ENCODE measurements at places on chromosomes 1 and 21.

DNA sequence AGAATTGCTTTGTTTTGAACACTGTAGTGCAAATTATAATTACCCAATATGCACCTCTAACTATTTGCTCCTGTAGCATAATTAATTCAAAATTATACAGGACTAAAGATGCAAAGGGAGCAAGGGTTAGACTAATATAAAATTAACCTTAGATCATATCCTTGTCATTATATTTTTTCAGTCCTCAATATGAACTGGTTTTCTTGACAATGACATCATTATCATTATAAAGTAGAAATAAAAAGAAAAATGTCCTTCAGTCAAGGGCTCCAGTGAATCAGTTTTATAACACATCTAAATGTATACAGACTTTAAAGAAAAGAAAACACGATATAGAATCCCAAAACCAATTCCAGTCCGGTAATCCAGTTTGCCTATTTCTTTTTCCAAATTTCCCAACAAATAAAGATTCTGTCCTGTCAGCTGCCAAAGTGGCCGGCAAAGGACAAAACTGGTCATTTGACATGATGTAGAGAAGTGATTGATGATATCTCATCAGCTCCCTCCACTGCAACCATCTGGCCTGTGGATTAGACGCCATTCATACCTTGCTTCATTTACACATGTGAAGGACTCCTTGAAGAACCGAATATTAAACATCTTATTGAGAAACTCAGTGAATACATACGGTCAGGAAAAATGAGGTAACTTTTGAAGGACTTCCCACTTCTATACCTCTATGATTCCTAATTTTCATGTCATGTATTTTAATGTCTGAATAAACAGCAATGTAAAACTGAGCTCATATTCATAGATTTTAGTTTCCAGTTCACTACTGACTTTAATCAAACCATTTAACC lies 15.5 kb downstream of the DPYD start:
- DNase-seq, result no peak

GRCh38 chr1:216702170-216702569 lies 21.1 kb downstream of the ESRRG start:
- no peak for DNase-seq

GRCh38 chr1:87334351-87335174 lies 5.9 kb downstream of the LMO4 start:
- DNase-seq, result no peak

- peak; percentile 35 for DNase-seq
Observed at GRCh38 chr1:92961896-92962752, 862 bp upstream of the DIPK1A start.

GRCh38 chr1:186722711-186723309 lies 42.6 kb upstream of the PTGS2 start:
- DNase-seq, result no peak

GRCh38 chr1:44817771-44818495 lies 9.6 kb downstream of the BTBD19 start:
- DNase-seq, result no peak

DNA sequence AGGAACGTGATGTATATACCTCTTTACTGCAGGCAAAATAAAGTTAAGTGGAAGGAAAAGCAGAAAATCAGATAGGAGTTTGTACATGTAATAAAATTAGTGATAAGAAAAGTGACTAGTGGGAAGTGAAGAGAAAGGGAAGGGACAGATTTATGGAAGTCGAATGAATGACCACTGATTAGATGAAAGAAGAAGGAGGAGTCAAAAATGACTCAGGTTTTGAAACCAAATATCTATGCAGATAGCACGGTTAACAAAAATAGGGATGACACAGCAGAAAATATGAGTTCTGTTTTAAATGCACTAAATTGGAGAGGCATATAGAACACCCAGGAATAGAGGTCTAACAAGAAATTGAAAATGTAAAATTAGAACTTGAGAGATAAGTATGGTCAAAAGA lies 128.0 kb downstream of the HMCN1 start:
- DNase-seq, result no peak

- no peak for DNase-seq
Observed at GRCh38 chr1:93416183-93416582, 31.7 kb upstream of the FNBP1L start.

DNA sequence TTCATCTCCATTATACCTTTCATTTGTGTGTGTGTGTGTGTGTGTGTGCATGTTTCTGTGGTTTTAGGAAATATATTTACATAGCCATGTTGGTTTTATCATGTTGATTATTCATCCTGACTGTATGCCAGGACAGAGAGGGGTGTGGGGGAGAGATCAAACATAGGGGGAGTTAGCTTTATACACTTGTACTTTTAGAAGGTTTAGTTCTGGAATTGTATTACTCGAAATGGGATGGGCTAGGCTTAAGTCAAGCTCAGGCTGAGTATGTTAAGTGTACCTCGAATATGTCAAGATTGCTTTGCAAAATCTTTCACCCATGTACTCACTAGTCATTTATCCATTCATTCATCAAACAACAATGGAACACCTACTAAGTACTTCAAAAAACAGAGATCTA lies 123.3 kb downstream of the HMCN1 start:
- no peak for DNase-seq

GRCh38 chr1:197485790-197486189 lies 217.7 kb downstream of the CRB1 start:
- DNase-seq, result no peak

- DNase-seq, result no peak
Observed at GRCh38 chr21:17435565-17436543, 77.0 kb upstream of the CXADR start.

GRCh38 chr1:20008391-20008841 lies 29.0 kb upstream of the PLA2G2A start:
- DNase-seq, result peak; percentile 42

- DNase-seq, result no peak
Observed at GRCh38 chr1:9759939-9760338, 63.8 kb downstream of the CLSTN1 start.

GRCh38 chr1:65277605-65278347 lies 31.6 kb upstream of the DNAJC6 start:
- DNase-seq, result no peak

GRCh38 chr1:29986986-29987385 lies 736.4 kb downstream of the MATN1 start:
- peak; percentile 36 for DNase-seq

- no peak for DNase-seq
Observed at GRCh38 chr1:172760121-172760520, 101.2 kb downstream of the FASLG start.

GRCh38 chr1:198653808-198654413 lies 15.1 kb downstream of the PTPRC start:
- no peak for DNase-seq

DNA sequence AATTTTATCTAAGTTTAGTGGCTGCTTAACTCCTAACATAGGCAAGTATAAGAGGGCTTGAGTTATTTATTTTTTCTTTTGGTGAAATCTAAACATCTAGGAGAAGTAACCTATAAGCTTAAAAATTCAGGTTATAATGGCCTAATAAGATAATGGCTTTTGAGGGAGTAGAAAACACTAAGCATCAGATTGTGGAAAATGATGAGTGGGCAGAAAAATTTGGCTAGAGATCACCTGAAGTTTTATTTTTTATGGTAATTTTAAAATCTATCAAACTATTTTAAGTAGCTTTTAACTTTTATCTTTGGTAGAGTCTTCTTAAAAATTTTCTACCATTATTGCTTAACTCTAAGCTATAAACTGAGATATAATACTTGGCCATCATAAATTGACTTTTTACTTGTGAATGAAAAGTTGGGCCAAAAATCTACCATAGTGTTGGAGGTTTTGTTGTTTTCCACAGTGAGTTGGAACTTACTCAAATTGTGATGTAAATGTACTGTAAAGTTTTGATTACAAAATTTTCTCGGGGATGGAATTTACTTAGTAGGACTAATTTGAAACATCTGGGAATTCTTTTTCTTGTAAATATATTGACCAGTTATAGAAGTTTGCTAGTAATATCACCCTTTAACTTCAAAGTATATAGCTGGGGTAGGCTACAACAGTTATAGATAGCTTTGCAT lies 63.9 kb downstream of the USP25 start:
- DNase-seq, result no peak

DNA sequence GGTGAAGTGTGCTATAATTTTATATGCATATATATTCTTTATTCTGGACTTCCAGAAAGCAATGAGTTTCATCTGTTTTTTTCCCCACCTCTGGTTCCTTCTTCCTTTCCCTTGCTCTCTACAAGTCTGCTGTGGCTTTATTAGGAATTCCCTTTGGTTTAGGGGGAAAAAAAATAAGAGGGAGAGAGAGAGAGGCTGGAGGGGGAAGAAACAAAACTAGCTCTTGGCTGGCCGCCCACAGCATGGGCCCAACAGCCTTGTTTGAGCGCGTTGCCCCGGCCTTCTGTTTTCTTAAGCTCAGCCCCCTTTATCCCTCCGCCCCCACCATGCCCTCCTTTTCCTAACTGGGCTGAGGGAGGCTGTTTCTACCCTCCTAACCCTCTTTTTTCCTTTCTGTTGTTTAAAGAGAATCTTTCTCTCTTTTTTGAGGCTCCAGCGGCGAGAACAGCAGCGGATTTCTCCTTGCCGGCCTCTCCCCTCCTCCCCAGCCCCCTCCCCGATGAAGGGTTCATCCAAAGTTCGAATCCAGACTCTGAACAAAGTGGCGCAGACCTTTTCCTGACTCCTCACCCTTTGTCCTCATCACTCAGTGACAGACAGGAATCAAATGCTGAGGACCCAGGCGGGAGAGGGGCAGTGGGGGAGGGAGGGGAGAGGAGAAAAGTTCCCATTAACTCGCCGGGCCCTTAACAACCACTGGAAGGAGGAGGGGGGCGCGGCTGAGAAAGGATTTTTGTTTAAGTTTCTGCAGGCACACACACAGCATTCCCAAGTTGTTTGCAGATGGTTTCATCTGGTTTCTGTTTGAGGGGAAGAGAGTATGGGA lies 29.7 kb downstream of the PBX1 start:
- DNase-seq, result no peak

GRCh38 chr1:159011751-159012150 lies 2.0 kb downstream of the IFI16 start:
- no peak for DNase-seq

- DNase-seq, result no peak
Observed at GRCh38 chr1:203870245-203870644, 8.8 kb downstream of the SNRPE start.

DNA sequence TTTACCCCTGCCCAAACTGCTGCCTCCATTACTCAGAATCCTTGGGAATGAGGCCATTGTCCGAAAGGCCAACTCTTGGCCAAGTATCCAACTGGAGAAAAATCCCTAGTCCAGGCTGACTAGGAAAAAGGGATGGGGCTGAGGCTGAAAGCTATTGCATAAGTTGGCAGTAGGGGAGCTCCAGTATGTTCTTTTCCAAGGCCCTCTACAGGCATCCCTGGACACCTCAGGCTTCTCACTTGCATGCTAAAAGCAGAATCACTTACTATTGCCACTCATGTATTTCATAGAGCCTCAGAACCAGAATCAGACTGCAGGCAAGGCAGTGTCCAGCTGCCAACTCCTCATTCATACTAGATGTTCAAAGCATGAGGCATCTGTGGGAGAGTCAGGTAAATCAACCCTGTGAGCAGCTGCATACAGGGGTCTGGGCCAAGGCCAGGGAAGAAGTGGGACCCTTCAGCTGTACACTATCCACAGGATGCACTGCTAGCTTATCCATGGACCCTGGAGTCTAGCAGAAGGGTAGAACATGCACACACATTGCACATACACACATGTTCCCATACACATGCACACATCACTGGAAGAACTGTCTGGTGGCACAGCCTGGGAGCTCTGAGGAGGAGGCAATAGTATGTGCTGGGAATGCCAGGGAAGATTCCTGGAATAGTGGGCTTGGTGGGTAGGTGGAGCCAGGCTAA lies 195.3 kb downstream of the C1orf94 start:
- DNase-seq, result no peak

DNA sequence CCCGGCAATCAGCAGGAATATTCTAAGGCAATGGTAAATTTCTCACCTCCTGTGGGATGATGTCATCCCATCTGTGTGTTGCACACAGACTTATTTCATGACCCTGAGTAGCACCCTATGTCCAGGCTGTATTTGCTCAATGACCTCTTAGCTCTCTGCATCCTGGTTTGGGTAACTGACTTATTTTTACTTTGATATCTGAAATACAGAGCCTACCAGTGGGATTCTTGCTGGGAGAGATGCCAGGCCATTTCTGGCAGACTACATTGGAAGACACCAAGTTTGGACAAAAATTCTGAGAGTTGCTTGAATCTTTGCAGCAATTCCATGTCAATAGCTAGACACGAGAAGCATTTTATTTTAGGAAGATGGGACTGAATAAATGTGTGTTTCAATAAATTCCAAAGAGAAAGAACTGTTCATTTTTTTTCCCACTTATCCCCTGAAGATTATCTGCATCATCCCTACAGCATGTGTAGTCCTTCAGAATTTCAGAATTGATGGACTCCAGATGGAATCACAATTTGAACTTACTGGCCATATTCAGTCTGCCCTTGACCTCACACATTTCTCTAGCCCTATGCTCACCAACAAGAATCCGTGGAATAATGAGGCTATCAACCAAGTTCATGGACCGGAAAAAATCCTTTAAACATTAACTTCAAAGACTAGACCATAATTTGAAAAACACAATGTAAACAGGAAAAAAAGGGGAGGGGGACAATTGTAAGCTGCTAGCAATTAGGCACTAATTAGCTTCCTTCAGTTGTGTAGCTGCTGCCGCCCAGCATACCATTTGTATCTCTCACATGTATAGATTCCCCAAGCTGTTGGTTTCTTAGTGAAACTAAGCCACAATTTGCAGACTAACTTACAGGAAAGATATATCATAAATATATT lies 226.5 kb downstream of the HMCN1 start:
- no peak for DNase-seq

- DNase-seq, result no peak
Observed at GRCh38 chr1:89279011-89279466, 6.4 kb upstream of the GBP5 start.

GRCh38 chr1:43558346-43558841 lies 27.7 kb downstream of the PTPRF start:
- no peak for DNase-seq
